HS-27A (cell line): ENCODE measurements at places on chromosomes 11 and 22.

GRCh38 chr11:72535194-72535547, 100.8 kb upstream of the CLPB start:
- DNase-seq, result no peak

DNA sequence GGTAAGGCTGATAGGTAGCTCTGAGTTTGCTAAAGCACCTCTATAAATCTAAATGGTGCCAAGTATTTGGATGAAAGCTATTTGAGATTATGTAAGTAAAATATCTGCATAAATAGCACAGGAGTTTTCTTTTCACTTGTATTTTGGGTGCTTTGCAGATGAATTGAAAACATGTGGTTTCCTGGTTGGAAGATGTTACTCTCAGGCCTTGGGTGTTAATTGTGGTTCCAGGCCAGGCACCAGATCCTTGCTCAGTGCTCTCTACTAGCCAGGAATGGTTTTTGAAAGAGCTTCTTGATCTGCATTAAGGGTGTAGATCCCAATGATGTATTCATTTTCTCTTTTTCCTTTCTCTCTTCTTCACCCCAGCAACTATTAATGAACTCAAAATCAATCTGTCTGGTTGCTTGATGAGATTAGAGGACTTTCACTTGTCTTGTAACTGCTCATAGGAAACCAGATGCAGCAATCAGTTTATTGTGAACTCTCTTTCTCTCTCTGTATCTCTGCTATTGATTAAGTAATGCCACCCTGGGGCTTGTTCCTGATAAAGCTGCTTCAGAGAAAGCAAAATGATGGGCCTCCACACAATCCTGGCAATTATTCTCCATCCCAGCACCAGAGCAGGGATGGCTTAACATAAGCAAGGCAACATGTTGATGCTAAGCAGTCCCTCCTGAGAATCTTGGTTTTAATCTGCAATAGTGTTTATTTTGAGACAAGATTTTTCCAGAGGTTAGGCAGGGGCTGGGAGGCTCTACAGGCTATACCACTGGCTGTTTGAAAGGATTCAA, 147.0 kb upstream of the NTM start:
- no peak for DNase-seq

DNA sequence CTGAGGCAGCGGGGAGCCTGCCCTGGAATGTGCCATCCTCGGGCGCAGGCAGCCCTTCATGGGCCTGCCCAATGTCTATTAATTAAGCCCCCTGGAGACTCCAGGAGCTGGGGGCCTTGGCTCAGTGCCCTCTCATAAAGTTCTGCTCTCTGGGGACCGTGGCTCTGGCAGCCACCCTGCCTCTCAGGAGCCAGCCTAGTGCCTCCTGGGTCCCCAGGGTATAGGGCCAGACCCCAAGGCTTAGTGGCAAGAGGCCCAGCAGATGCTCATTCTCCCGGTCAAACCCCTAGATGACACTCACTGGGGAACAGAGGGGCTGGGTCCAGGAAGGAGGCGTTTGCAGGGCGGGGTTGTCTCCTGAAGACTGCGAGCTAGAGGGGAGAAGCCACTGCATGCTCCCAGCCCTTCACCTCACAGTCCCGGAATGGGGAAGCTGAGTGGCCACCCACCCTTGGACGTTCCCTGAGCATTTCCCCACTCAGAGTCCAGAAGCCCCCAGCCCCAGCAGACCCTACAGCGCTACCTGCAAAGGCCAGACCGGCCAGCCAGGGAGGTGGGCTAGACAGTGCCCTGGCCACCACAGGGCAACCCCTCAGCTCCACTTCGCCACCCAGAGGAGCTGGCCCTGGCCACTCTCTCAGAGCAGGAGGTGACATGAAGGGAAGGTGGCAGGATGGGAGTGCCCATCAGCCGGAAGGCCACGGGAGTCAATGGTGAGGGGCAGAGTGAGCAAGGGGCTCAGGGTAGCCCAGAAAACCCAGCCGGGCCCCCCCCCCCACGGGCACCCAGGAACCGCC, 83.0 kb downstream of the CDKN1C start:
- no peak for DNase-seq

GRCh38 chr11:65616575-65617001, 1.0 kb downstream of the PCNX3 start:
- no peak for DNase-seq

DNA sequence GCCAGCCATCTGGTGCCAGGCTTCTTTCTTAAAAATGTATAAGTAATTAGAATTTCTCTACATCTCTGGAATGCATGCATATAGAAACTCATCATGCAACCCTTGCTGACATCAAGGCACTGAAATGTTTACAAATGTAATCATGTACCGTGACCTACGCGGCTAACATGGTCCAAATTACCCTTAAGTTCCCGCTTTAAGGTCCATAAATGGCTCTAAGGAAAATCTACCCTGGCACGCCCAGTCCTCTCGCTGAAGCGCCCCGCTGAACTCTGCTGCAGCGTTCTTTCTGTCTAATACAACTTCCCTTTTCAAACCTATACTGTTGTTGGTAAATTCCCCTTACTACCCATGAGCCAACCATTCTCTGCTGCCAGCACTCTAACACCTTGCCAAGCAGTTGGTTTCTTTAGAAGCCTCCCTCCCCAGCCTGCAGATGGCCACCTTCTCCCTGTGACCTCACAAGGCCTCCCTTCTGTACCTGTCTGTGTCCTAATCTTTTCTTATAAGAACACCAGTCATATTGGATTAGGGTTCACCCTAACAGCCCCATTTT, 13.5 kb upstream of the HMOX1 start:
- no peak for DNase-seq

- no peak for DNase-seq
Measured at GRCh38 chr11:102239911-102240310, 77.4 kb upstream of the BIRC3 start.

- DNase-seq, result no peak
Measured at GRCh38 chr11:122681735-122682134, 26.2 kb downstream of the UBASH3B start.

DNA sequence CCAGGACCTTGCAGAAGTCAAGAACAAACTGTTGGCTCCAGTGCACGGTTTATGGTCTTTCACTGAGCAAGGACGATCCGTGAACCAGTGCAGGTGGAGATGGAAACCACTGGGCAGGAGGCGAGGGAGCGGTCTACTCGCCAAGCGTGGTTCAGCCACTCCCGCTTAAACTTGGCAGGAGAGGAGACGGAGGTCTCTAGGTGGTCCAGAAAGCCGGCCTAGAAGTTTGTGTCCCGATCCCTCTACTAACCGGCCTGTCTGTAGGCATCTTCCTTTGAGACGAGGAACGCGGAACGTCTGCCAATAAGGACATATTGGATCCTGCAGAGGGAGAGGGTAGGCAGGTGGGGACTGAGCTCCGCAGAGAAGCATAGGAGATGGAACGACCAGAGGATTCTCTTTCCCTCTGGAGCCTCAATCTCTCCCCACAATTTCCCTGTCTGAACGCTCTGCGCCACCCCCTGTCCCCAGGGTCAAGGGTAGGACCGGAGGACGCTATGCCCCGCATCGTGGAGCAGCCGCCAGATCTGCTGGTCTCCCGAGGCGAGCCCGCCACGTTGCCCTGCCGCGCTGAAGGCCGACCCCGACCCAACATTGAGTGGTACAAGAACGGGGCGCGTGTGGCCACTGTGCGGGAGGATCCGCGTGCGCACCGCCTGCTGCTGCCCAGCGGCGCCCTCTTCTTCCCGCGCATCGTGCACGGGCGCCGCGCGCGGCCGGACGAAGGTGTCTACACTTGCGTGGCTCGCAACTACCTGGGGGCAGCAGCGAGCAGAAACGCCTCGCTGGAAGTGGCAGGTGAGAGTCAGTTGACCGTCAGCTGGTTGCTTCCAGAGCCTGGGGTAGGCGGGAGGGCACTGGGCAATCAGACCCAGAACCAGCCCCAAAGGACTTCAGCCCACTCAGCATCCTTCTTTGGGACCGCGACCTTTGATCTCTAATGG, 3.4 kb downstream of the ROBO3 start:
- DNase-seq, result no peak

DNA sequence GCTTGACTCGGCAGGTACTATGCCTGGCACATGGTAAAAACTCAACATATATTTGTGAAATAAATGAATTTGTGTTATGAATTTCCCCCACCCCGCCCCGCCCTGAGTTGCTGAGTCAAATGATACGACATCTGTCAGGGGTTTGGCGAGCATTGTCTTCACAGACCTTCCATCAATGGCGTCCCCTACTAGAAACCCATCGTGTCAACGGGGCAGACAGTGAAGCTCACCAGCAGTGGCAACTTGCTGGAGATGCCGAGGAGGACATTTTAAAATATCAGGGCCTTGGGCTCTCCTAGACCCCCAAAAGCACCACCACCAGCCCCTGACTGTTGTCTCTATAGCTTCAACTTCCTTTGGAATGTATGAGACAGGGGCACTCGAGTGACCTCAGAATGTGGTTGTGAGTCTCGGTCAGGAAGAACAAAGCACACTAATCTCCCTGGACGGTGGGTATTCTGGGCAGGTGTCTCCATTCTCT, 761 bp upstream of the NXF1 start:
- no peak for DNase-seq

DNA sequence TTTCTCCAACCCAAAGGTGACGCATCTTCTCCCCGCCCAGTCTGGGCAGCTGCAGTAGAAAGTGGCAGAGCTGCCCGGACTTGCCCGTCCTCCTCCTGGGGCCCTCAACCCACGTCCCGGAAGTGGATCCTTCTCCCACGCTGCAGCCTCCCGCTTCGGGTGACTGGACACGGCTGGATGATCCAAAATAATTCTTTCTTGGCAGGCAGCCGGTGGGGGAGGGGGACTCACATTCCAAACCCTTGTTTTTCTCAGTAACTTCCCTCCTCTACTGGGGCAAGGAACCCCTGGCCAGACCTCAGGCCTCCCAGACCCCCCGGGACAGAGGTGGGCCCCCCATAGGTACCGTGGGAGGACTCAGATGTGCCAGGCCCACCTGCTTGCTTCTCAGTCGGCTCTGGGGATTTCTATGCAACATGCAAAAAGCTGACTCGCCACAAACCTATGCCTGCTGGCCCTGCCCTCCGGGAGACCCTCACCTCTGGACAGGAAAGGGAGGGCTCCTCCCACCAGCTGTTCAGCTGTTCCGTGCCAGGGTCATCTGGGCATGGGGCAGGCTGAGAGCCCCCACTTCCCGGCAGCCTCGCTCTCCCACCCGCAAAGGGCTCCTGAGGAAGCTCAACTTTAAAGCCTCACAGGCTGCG, 1.4 kb downstream of the PLXNB2 start:
- peak; percentile 79 for DNase-seq

DNA sequence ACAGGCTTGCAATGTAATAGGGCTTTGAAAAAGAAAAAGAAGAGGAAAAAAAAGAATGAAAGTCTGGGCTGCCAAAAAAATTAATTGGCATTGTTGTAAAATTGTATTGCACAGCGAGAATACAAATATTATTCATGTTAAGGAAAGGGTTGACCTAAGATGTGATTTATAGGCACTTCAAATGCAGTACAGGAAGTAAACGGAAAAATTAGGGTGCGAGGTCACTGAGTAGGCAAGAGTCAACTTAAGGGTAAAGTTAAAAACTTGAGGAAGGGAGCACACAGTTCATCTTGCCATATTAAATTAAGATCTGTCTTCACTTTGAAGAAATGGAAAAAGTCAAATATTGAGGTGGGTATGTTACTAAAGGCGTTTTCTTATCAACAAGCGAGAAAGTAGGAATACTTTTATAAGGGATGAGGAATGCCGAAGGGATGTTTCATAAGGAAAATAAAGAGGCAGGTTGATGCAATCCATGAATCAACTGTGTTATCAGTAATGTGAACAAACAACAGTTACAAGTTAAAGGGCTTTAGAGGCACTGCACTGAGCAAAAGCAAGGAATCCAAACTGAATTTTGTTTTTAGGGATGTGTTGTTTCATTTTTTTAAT, 123.0 kb downstream of the WT1 start:
- DNase-seq, result no peak

GRCh38 chr11:34105957-34106504, 602 bp downstream of the NAT10 start:
- DNase-seq, result peak; percentile 29

- no peak for DNase-seq
Measured at GRCh38 chr11:105232021-105232420, 92.5 kb upstream of the CARD18 start.

DNA sequence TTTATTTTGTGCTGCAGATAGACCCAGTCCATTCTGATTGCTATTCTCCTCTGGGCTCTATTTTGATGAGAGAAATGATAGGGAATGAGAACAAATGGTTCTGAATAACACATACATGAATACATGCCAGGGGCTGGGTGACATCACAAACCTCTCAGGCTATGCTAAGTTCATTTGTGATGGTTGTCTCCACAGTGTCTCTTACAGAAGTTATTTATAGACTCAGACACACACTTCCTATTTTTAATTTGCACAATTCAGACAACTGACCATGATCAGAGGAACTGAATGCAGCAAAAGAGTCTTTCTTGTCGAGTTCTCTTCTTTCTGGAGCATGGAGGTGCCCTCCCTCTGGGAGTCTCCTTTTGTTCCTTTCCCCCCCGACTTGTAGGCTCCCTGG, 991.7 kb downstream of the OPCML start:
- no peak for DNase-seq

DNA sequence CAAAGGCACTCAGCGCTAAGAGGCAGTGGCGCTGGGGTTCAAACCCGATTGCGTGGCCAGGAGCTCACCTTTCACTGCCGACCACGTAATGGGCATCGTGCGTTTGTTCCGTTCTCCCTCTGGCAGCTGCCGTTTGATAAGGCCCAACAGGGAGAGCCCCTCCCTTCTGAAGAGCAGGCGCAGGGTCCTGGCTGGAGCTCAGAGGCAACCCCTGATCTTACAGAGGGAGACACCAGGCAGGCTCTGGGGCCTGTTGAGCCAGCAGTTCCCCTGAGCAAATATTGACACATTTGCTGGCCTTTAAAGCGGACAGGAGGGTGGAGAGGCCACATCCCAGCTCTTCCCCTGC, 11.7 kb upstream of the C1QTNF6 start:
- DNase-seq, result no peak

- no peak for DNase-seq
Measured at GRCh38 chr11:27358296-27358695, 4.7 kb downstream of the CCDC34 start.

GRCh38 chr11:72738199-72739141, 13.7 kb downstream of the ARAP1 start:
- no peak for DNase-seq

GRCh38 chr11:72763823-72764222, 11.6 kb upstream of the ARAP1 start:
- no peak for DNase-seq

GRCh38 chr11:33540946-33541915, 159.4 kb downstream of the C11orf91 start:
- DNase-seq, result no peak

DNA sequence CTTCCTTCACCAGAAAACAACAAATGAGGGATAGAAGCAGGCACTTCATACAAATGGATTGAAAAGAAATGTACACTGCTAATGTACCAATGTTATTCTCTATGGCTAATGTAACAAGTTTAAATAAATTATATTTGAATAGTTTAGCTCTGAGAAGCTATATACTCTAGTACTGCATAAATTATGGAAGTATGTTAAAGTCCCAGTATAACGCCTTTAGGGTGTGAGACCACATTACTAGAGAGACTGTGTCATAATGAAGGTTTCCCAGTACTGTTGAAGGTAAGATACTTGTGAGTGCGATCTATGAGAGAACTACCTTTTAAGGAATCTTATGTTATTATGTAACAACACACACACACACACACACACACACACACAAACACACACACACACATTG, 39.8 kb upstream of the GAB2 start:
- no peak for DNase-seq
